ENCODE measurements at places on chromosomes 1 and 21.

DNA sequence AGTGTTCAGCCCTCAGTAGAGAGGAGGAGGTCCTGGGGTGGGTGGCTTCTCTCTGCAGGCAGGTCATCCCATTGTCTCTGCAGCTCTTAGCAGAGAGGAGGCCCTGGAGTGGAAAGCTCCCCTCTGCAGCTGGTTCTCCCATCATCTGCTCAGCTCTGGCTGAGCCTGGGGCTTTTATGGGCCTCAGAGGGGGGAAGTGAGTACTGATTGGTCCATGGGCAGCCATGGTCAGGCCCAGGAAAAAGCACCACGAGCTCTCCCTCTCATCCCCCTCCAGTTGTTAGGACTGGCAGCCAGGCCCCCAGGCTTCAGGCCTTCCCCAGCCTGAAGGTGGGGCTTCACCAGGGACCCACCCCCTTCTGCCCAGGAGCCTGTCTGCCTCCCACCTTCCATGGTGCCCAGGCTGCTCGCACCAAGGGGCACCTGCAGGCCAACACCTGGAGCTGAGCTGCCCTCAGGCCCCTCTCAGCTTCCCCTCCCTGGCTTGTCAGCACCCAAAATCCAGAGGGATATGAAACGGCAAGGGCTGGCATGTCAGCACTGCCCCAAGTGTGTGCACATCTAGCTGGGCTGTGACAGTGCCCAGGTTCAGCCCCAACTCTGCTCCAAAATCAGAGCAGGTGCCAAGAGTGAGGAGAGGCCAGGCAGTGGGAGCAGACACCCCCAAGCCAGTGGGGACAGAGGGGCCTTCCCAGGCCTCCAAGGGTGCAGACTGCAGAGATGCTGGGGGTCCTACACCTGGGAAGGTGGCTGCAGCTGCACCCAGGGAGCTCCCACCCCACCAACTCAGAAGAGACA is 449.0 kb downstream of the MATN1 start:
- DNase-seq = no peak

GRCh38 chr1:16905110-16905867 is 9.5 kb downstream of the RNU1-2 start:
- no peak for DNase-seq

GRCh38 chr21:44571844-44572782 is 1.4 kb upstream of the KRTAP10-4 start:
- no peak for DNase-seq

GRCh38 chr1:86015375-86015774 is 141.2 kb downstream of the COL24A1 start:
- DNase-seq = no peak

GRCh38 chr21:15122241-15122640 is 57.4 kb upstream of the NRIP1 start:
- DNase-seq = no peak

DNA sequence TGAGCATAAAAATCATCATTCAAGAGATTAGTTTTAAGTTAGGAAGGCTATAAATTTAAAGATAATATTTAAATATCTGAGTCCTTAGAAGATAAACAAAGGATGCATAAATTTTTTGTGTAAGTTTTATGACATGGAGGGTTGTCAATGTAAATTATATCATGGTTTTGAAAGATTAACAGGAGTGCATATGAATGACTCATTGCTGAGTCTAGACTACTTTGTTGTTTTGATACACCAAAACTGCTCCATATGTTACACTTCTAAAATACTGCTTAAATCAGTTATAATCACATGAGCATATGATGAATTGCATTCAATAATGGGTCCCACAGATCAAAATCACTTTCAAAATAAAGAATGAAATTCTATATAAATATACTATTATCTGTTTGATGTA is 312.5 kb downstream of the KCNT2 start:
- no peak for DNase-seq

GRCh38 chr21:46634966-46635323 is 529 bp upstream of the PRMT2 start:
- DNase-seq = peak; percentile 10

- DNase-seq = no peak
Measured at GRCh38 chr1:204647114-204647804, 38.3 kb downstream of the LRRN2 start.

DNA sequence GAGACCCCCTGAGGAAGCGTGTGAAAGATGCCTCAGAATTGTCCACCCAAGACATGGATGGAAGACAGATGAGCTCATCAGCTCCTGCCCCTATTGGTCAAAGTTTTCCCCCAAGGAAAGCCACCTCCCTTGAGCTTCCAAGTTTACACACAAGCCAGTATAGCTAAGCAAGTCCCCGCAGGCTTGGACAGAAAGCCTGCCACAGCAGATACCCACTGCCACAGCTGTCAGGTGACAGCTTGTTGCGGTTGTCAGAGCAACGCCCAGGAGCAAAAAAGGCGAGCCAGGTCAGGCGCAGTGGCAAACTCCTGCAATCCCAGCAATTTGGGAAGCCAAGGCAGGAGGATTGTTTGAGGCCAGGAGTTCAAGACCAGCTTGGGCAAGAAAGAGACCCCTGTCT is 60.9 kb upstream of the IFNAR2 start:
- DNase-seq = no peak

GRCh38 chr1:231039161-231040018 is 664 bp downstream of the FAM89A start:
- DNase-seq = no peak

DNA sequence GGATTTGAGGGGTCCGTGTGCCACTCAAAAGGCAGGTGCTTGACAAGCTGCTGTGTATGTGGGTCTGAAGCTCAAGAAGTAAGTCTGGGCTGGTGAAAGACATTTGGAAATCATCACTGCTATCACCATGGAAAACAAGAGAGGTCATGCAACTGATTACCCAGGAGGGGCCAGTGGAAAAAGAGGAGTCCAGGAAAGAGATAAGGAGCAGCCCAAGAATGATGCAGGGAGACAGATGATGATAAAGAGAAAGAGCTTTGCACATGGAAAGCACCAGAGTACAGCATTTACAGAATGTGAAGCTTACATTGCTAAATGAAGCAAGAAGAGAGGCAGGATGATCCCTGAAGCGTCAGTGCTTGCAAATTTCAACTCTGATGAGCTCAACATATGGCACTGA is 203.2 kb downstream of the SETD4 start:
- no peak for DNase-seq

GRCh38 chr1:223231011-223231572 is 88.0 kb upstream of the TLR5 start:
- DNase-seq = no peak

DNA sequence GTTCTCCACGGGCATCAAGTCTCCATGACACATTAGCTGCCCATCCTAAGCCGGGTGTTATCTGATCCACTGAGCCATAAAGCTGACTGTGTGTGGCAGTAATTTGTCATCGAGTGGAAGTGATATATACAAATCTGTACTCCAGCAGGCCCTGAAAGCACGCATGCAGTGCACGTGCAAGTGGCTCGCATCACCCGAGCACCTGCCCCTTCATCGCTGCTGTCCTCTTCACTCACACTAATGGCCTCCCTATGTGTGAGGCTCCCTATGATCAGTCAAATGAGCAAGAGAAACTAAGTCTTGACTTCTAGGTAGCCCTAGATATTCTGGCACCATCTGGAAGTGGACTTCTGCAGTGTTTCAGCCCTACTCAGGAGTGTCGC is 248.6 kb downstream of the MATN1 start:
- no peak for DNase-seq

- no peak for DNase-seq
Measured at GRCh38 chr1:171904778-171905450, 63.6 kb downstream of the DNM3 start.

DNA sequence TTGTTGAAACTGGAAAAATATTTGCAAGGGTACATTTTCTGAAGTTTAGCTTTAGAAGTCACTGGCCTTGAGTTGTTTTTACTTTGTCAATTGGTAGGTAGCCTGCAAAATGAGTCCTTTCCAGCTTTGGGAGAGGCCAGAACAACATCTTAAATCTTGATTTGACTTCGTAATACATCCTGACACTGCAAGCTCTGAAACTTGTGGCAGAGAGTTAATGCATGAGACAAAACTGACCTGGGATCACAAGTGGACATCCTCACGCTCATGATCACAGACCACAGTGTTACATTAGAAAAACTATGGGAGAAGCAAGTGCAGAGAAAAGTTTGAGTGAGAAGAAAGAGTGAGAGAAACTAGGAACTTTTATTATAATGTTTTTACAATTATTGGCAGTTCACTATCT is 550.9 kb downstream of the USP25 start:
- DNase-seq = no peak

- no peak for DNase-seq
Measured at GRCh38 chr1:32967888-32968568, 3.4 kb upstream of the RNF19B start.

GRCh38 chr1:202134645-202135172 is 9.8 kb downstream of the ARL8A start:
- DNase-seq = no peak
